CD4-positive, alpha-beta T cell (primary cell): ENCODE measurements at places on chromosomes 4 and X.
A peak's percentile ranks its signal among the peaks of the same experiment; 100 is the strongest.

GRCh38 chr4:112905728-112906127 lies 143.7 kb upstream of the ANK2 start:
- DNase-seq, result no peak
- no peak overlapping the region for H3K4me3 ChIP-seq
- no peaks in the 10 kb centered on the region for H3K36me3 ChIP-seq
- no peaks in the 10 kb centered on the region for H3K4me1 ChIP-seq
- H3K27ac ChIP-seq, result no peak overlapping the region

DNA sequence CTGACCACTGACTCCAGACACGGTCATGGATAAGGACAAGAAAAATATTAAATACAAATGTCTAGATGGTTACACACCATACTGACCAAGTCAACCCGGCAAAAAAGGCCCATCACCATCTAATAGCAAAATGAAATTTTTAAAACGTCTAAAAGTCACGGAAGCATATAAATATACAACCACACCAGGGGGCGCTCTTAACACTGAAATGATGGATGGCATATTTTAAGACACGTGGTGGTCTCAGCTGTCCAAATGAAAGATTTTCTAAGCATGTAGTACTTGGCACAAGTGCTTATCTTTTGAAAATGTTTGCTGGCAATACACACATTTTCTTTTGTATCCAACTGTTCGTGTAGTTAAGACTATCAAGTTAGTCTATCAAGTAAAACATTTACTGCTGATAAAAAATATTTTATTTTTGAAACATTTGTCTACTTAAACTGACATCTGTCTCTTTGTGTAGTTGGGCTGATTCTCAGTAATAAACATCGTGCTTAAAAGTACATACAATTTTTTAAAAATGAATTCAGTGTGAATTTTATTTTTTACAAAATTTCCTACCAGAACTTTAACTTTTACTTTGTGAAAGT lies 64.6 kb downstream of the COX7B2 start:
- no peak overlapping the region for H3K27ac ChIP-seq
- DNase-seq, result peak; percentile 62
- H3K4me3 ChIP-seq, result no peak overlapping the region
- H3K36me3 ChIP-seq, result no peaks in the 10 kb centered on the region

- H3K36me3 ChIP-seq, result no peaks in the 10 kb centered on the region
- H3K4me1 ChIP-seq, result peaks cover 13% of the 10 kb centered on the region
- no peak overlapping the region for H3K4me3 ChIP-seq
- no peaks in the 10 kb centered on the region for H3K27me3 ChIP-seq
Observed at GRCh38 chrX:153993079-153993478, 20.5 kb downstream of the TMEM187 start.

- H3K27me3 ChIP-seq, result no peaks in the 10 kb centered on the region
- H3K4me1 ChIP-seq, result peaks cover 10% of the 10 kb centered on the region
- H3K36me3 ChIP-seq, result no peaks in the 10 kb centered on the region
- DNase-seq, result no peak
- H3K27ac ChIP-seq, result no peak overlapping the region
Observed at GRCh38 chrX:24262309-24262708, 51.6 kb downstream of the SUPT20HL2 start.

DNA sequence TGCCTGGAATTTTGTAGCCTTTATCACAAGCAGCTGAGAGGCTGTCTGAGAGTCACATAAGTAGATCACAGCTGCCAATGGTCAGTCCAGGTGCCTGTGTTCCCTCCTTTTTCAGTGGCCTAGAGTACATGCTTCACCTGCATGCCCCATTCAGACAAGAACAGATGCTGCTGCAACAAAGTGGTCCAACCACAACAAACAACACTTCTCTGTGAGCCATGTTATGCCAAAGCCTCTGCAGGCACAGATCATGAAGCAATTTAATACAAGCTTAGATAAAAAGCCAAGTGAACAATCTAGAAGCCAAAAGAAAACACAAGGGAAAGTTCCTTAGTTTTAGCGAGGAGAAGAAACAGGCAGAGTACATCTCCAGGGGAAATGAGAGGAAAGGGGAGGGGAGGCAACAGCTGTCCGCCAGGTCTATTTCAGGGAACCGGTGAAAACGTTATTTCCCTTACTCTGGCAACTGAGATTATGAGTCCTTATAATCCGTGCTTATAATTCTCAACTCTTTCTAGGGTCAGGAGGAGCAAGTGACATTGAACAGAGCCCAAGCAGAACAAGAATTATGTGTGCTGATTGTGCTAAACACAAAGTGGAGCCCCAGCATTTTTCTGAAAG lies 92.6 kb downstream of the TSPAN5 start:
- H3K36me3 ChIP-seq, result no peaks in the 10 kb centered on the region
- H3K4me1 ChIP-seq, result no peaks in the 10 kb centered on the region
- H3K27ac ChIP-seq, result no peak overlapping the region
- H3K27me3 ChIP-seq, result no peaks in the 10 kb centered on the region

GRCh38 chr4:4735870-4736269 lies 123.6 kb upstream of the MSX1 start:
- no peak for DNase-seq
- H3K4me1 ChIP-seq, result no peaks in the 10 kb centered on the region
- H3K36me3 ChIP-seq, result no peaks in the 10 kb centered on the region

DNA sequence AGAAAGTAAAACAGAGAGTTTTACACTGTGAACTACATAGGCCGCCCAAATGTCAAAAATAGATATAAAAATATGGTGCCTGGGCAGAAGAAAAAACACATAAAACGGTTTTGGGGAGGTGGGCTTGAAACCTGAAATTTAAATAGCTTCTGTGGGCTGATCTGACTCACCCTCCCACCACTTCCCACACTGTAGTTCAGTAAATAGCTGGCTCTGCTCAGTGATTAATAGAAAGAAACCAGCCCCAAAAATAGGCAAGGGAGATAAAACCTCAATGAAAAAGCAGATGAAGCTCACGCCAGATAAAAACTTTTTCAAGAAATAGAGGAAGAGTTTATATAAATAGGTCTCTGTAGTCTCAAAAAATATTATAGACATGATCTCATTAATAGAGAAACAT lies 13.2 kb upstream of the COX7B2 start:
- H3K27me3 ChIP-seq, result no peaks in the 10 kb centered on the region
- DNase-seq, result no peak
- H3K4me3 ChIP-seq, result no peak overlapping the region
- no peaks in the 10 kb centered on the region for H3K36me3 ChIP-seq
- no peaks in the 10 kb centered on the region for H3K4me1 ChIP-seq

DNA sequence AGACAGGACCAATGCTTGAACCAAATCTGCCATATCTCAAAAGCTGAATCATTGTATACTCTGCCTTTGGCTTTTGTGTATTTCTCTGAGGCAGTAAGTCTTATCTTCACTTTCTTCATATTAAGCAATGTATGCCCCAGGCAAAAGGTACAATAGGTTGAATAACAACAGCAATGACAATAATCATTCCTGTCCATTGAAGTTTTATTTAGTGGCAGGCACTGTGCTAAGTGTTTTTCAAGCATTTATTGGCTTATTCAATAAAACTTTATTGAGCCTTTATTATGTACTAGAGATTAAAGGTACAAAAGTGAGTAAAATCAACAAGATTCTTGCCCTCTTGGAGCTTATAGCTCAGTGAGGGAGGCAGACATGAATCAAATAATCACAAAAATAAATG lies 8.2 kb upstream of the CASK start:
- H3K27ac ChIP-seq, result no peak overlapping the region
- H3K27me3 ChIP-seq, result no peaks in the 10 kb centered on the region
- no peak for DNase-seq
- H3K36me3 ChIP-seq, result no peaks in the 10 kb centered on the region
- peaks cover 8% of the 10 kb centered on the region for H3K4me1 ChIP-seq

DNA sequence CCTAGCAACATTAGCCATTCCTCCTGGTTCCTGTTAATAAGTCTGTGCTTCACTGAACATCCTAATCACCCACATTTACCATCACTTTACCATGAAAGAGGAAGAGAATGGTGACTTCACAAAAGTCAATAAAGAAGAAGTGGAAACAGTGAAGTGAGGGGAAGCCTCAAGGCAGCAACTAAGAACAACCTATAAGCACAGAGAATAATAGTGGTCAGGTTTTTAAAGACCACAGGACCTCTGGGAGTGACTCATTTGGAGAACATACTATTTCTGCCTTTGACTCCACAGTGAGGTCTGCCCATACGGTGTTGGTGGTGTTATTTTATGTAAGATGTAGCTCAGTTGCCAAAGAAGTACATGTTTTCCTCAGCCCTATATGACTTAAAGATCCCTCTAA lies 86.0 kb upstream of the TET2 start:
- no peaks in the 10 kb centered on the region for H3K4me1 ChIP-seq
- H3K36me3 ChIP-seq, result no peaks in the 10 kb centered on the region
- no peak for DNase-seq

GRCh38 chrX:114584375-114584943 lies 573 bp downstream of the HTR2C start:
- DNase-seq, result no peak
- H3K27ac ChIP-seq, result no peak overlapping the region
- peaks cover 19% of the 10 kb centered on the region for H3K27me3 ChIP-seq
- H3K36me3 ChIP-seq, result no peaks in the 10 kb centered on the region

- no peak overlapping the region for H3K27ac ChIP-seq
- no peaks in the 10 kb centered on the region for H3K36me3 ChIP-seq
- peak; percentile 6 for DNase-seq
- peaks cover 17% of the 10 kb centered on the region for H3K4me1 ChIP-seq
- no peaks in the 10 kb centered on the region for H3K27me3 ChIP-seq
Observed at GRCh38 chrX:132022198-132022966, 720 bp upstream of the STK26 start.

DNA sequence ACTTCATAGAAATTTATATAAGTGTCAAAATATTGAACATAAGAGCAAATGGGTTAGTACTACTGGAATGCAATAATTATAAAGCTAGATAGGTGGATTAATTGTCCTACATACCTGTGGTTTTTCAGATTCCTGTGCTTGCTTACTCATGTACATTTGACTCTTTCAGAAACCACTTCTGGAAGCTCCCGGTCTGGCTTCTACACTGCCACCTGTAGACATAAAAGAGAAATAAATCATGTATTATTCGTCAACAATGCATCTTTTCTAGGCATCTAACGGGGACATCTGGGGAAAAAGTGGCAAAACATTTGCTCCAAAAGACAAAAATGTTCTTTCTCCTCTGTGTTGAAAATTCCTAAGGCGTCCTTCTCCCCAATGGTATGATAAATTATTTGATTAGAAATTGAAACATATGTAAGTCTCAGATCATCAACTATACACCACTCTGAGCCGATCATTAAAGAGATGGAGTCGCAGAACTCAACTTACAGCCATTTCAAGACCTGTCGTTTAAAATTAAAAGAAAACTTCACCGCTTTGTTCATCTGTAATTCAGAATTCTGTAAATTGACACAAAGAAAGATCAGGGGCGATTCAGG lies 648.7 kb upstream of the DIPK2B start:
- H3K4me1 ChIP-seq, result peaks cover 3% of the 10 kb centered on the region
- H3K36me3 ChIP-seq, result peaks cover 5% of the 10 kb centered on the region
- peak overlapping the region; percentile 66 for H3K4me3 ChIP-seq
- no peaks in the 10 kb centered on the region for H3K27me3 ChIP-seq
- DNase-seq, result no peak

DNA sequence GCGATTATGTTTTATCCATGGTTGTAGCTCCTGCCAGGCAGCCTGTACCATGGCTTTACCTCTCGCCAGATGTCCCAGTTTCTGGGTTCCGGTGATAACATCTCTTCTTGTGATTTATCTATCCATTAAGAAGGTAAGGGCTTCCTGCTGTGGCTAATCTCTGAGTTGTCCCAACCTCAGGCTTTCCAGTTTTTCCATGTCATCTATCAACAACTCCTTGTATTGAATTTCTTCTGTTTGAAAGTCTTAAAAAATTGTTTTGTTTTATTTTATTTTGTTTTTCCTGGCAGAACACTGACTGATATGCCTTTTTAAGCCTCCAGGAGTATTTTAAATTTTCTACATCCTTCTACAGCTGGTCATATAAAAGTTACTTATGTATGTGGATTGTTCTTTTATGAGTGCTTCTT lies 241.9 kb downstream of the ANTXR2 start:
- no peak overlapping the region for H3K27ac ChIP-seq
- H3K36me3 ChIP-seq, result no peaks in the 10 kb centered on the region
- DNase-seq, result no peak
- no peaks in the 10 kb centered on the region for H3K4me1 ChIP-seq
- H3K27me3 ChIP-seq, result no peaks in the 10 kb centered on the region

GRCh38 chr4:145285928-145286327 lies 105.5 kb upstream of the OTUD4 start:
- H3K4me1 ChIP-seq, result no peaks in the 10 kb centered on the region
- no peaks in the 10 kb centered on the region for H3K36me3 ChIP-seq
- no peaks in the 10 kb centered on the region for H3K27me3 ChIP-seq

GRCh38 chr4:37999000-37999716 lies 39.0 kb downstream of the PTTG2 start:
- H3K4me1 ChIP-seq, result peaks cover 11% of the 10 kb centered on the region
- H3K36me3 ChIP-seq, result no peaks in the 10 kb centered on the region
- no peak overlapping the region for H3K4me3 ChIP-seq
- no peak for DNase-seq
- H3K27ac ChIP-seq, result no peak overlapping the region
- no peaks in the 10 kb centered on the region for H3K27me3 ChIP-seq

DNA sequence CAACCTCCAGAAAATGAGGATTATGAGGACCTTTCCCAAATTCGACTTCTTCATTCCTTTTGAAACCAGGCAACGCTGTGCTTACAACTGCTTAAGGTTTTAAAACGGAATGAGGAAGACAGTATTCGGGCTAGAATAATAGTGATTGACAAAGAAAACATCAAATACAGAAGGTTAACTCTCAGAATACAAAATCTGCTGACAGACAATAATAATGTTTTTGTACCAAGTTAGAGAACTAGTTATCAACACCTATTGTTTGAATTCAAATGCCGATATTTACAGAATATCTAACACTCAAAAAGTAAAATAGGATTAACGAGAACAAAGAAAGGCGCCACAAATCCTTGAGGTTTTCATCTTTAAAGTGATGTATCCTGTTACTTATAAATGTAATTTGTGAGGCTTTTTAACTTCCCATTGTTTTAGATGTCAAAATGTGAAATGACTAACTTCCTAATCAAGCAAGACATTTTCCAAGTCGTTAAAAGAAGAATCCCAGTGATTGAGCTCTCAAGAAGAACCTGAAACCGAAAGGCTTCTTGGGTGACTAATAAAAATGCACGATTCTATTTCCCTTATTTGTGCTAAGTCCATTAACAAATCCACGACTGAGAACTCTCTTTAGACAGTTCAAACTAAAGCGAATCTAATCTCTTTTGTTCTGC lies 118.3 kb downstream of the SORBS2 start:
- no peaks in the 10 kb centered on the region for H3K36me3 ChIP-seq
- no peak overlapping the region for H3K4me3 ChIP-seq
- H3K4me1 ChIP-seq, result no peaks in the 10 kb centered on the region
- no peaks in the 10 kb centered on the region for H3K27me3 ChIP-seq
- H3K27ac ChIP-seq, result no peak overlapping the region

GRCh38 chr4:105329081-105329480 lies 144.8 kb downstream of the PPA2 start:
- H3K27ac ChIP-seq, result no peak overlapping the region
- H3K27me3 ChIP-seq, result no peaks in the 10 kb centered on the region
- H3K4me1 ChIP-seq, result no peaks in the 10 kb centered on the region
